ENCODE measurements at places on chromosomes 16 and 17.

DNA sequence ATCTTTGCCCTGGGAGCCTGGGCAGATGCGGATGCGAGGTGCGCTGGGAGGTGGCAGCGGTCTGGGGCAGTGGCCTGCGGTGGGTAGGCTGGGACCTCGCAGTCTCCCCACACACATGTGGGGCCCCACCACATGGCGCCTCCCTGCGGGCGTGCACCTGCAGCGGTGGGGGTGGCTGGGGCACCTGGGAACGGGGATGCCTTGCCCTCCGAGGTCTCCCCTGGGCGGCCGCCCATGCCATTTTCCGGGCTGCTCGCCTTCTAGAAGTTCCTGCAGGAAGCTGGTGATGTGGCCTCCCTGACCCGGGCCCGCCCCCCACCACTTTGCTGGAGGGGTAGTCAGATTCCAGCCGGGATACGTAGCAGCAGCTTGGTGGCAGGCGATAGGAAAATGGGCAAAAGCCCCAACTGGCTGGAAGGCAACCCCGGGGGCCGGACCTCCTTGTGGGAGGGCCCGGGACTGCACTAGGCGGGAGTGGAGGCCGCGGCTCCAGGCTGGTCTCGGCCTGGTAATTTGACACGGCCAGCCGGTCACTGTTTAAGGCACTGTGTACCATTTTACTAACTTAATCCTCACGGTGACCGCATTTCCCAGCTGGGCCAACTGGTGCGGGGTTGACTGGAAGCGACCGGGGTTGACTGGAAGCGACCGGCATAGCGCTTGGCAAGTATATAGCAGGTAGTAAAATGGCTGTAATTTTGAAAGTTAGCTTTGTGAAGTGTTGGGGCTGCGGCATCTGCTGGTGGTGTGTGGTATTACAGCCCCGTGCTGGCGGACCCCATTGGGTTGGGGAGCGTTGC lies 38.5 kb downstream of the IGF2BP1 start:
- DNase-seq, result no peak

GRCh38 chr17:52606098-52606497 lies 447.6 kb upstream of the CA10 start:
- DNase-seq, result no peak

DNA sequence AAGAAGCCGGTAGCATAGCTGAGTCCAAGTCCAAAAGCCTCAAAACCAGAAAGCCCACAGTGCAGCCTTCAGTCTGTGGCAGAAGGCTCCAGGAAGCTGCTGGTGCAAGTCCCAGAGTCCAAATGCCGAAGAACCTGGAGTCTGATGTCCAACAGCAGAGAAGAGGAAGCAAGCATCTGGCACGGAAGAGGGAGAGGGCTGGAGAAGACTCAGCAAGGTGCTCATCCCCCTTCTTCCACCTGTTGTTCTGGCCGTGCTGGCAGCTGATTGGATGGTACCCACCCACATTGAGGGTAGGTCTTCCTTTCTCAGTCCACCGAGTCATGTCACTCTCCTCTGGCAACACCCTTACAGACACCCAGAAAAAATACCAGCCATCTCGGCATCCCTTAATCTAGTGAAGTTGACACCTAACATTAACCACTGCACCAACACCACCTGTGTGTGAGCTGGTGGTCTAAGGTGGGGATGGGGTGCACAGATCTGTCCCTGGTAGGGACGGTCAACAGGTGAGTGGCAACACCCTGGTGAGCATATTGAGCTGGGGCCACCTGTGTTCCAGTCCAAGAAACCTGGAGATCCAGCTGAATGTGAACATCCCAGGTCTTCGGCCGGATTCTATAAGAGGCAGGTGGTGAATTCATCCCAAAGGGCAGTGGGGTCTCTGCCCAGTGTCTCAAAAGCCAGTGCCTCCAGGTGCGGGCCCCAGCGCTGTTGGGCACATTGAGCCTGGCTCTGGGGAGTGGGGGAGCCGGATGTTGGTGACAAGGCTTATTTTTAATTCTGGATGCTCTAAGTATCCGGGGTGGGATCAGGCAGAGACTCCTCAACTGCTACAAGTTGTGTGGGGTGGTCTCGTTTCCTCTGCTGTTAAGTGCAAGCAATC lies 9.8 kb downstream of the MIEF2 start:
- DNase-seq, result no peak

- no peak for DNase-seq
Measured at GRCh38 chr16:86133847-86134375, 234.9 kb downstream of the IRF8 start.

- DNase-seq, result no peak
Measured at GRCh38 chr17:81931189-81931556, 3.6 kb upstream of the MAFG start.

DNA sequence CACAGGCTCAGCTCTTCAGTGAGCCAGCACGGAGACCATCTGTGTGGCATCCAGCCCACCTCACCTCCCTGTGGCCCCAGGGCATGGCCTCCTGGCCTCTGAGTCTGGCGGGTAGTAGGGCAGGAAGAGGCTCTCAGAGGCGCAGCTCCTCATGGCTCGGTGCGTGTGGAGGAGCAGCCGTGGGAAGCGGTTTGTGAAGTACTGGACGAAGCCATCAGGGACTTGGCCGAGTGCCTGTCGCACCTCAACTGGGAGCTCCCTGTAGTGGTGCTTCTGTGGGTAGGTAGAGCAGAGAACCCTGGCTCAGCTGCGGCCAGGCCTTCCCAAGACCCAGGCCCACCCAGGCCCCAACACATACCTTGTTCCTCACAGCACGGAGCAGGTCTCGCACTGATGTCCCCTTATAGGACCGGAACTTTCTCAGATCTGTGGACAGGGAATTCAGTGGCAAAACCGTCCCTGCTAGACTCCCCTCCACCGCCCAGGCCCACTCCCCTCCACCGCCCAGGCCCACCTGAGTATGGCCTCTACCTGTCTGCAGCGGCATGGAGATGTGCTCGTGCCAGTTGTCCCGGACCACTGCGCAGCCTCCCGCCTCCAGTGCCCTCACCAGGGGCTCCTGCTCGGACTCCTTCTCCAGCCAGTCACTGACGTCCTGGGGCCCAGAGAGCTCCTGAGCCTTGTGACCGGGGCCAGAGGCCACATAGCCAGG lies 12.2 kb downstream of the PLK1 start:
- no peak for DNase-seq

- no peak for DNase-seq
Measured at GRCh38 chr17:72884066-72884465, 208.4 kb downstream of the SLC39A11 start.

DNA sequence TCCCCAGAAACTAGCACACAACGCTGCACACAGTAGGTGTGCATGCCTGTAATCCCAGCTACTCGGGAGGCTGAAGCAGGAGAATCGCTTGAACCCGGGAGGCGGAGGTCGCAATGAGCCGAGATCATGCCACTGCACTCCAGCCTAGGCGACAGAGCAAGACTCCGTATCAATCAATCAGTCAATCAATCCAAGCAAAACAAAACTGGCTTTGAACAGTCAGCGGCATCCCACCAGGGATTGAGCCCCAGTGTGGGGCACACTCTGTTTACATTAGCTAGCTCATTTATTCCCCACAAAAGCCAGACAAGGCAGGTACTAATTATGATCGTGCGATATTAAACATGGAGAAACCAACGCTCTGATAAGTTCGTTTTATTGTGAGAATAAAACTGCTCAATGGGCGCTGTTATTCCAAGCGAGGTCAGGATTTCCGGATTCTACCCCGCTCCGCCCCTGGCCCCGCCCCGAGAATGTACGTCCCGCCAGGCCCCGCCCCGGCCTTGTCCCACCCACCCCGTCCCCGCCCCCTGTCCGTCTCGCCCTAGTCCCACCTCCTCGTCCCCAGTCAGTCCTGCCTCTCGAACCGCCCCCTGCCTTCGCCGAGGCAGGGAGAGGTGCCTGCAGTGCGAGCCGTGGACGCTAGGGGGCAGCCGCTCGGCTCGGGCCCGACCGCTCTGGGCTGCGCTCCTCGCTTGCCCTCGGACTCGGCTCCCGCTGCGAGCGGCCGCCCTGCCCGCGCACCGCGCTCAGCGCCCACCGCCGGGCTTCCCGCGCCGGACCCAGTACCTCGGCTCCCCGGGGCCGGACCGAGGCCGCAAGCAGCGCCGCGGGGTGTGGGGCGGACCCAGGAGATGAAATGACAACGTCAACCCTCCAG lies at the start of gene VPS4A:
TSS of gene VPS4A (plus strand) at position 698 of the 880 bp plus-strand sequence. CDS start at position 860, 162 bp downstream.
- peak; percentile 88 for DNase-seq

- DNase-seq, result no peak
Measured at GRCh38 chr17:39794249-39794970, 56.7 kb downstream of the GRB7 start.

DNA sequence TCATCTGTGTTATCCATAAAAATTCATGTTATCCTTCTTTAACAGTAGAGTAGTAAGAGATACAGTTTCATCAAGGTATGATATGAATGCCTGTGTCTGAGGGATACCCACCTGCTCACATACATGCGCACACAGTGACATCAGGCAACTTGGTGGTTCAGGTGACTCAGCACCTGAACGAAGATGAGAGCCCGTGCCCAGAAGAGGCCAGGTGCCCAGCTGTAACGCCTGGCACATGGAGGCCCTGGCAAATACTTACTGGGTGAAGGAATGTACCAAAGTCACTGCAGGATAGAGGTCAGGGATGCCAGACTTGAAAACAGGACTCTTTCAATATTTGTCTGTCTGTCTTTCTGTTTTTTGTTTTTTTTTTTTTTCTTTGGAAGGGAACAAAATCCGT lies 72.6 kb upstream of the LGALS9 start:
- DNase-seq, result no peak

DNA sequence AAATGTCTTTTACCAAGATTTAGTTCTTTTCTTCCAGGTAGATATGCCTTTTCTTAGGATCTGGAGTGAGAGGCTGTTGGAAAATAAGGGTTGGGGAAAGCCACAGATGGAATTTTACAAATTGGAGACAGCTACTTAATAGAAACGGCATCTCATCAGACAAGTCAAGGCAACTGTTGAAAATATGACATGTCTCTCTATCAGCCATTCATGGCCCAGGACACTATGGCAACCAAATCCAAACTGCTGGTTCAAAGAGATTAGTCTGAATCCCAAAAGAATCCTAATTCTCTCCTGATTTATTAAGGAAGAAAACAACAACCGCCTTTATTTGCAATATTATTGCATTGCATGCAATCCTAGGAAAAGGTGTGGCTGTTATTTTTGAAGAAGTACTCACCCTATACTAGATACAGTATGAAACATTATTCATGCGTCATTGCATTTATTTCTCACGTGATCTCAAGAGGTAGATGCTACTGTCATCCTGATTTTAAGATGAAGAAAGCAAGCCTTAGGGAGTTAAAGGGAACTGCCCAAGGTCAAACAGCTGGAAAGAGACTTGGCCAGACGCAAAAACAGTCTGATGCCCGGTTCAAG lies 12.6 kb upstream of the CEP20 start:
- no peak for DNase-seq

DNA sequence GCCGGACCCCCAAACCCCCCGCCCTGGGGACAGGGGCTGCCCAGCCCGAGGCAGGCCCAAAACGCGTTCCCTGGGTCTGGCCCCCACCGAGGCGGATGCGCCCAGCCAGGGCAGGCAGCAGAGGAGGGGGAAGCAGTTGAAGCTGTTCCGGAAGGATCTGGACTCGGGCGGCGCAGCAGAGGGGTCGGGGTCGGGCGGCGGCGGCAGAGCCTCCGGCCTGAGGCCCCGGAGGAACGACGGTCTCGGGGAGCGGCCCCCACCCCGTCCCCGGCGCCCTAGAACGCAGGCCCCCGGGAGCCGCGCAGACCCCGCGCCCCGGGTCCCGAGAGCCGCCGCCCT lies 22.9 kb upstream of the ZFPM1 start:
- no peak for DNase-seq

- peak; percentile 69 for DNase-seq
Measured at GRCh38 chr17:42895185-42895555, 5.4 kb upstream of the G6PC1 start.

DNA sequence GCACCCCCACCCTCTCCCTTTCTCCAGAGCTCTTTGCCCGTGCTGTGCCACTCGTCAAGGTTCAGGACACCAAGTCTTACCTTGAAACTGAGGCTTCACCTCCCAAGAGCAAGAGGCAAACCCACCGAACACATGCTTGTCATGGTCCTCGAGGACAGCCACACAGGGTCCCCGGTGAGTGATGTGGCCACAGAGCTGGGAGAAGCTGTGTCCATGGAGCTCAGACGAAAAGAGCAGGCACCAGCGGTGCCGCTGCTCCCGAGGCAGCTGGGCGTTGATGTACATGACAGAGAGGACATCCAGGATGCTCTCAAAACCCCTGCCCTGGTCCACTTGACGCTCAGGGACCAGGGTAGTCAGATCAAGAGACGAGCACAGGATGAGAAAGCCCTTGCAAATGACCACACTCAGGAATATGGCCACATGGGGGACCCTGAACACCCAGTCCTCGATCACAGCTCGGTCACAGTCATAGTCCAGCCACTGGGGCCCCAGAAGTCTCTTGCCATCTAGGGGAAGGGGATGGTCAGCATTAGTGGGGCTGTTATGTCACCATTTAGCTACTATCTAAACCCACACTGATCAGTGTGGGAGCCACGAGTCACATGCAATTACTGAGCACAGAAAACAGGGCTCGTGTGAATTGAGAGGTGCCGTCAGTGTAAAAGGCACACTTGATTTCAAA lies 17.8 kb downstream of the MEAK7 start:
- no peak for DNase-seq

DNA sequence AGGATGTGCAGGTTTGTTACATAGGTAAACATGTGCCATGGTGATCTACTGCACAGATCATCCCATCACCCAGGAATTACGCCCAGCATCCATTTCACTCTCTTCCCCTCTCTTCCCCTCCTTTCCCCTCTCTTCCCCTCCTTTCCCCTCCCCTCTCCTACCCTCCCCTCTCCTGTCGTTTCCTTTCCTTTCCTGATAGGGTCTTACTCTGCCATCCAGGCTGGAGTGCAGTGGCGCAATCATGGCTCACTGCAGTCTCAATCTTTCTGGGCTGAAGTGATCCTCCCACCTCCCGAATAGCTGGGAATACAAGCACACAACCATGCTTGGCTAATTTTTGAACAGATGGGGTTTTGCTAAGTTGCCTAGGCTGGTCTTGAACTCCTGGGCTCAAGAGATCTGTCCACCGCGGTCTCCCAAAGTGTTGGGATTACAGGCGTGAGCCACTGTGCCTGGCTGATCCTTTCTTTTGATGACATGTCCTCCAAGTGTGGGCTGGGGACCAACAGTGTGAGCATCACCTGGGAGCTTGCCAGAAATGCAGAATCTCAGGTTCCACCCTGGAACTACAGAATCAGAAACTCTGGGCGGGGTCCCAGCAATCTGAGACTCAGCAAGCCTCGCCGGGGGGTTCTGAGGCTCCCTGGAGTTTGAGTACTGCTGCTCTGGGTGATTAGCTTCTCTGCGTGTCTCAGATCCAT lies 10.8 kb downstream of the ATP2C2 start:
- no peak for DNase-seq

DNA sequence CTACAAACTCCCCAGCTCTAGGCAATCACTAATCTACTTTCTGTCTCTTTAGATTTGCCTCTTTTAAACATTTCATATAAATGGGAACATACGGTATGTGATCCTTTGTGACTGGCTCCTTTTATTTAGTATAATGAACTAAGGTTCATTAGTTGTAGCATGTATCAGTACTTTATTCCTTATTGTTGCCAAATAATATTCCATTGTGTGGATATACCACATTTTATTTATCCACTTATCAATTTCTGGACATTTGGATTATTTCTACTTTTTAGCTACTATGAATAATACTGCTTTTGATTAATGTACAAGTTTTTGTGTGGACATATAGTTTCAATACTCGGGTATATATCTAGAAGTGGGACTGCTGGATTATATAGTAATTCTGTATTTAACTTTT lies 7.9 kb downstream of the DDX19B start:
- no peak for DNase-seq

GRCh38 chr17:61833536-61834193 lies 29.7 kb downstream of the BRIP1 start:
- peak; percentile 5 for DNase-seq

All from astrocyte of the cerebellum (primary cell).